Large intestine (tissue), 12 donors: ENCODE measurements at places on chromosomes 6 and 20. TPM values are rescaled to one million over a fixed set of nuclear protein-coding genes. Genes with fewer than 3 reads are reported as not detected.

The GJA1 gene
- polyA plus RNA-seq: 90.3 TPM

The SLC35F1 gene
- 5.1 TPM for polyA plus RNA-seq

The LY6G6C gene
- 0.25 TPM for polyA plus RNA-seq

- H3K36me3 ChIP-seq: no peaks in the 10 kb centered on the region
- no peak overlapping the region for H3K4me3 ChIP-seq
- H3K27ac ChIP-seq: no peak overlapping the region
- H3K27me3 ChIP-seq: no peaks in the 10 kb centered on the region
- no peak for DNase-seq
- H3K4me1 ChIP-seq: peaks cover 5% of the 10 kb centered on the region
These were observed 54.7 kb downstream of the SSR1 start for GRCh38 chr6:7258231-7258763.

GRCh38 chr6:129617986-129618385, 92.0 kb downstream of the ARHGAP18 start:
- no peaks in the 10 kb centered on the region for H3K27me3 ChIP-seq
- peaks cover 25% of the 10 kb centered on the region for H3K36me3 ChIP-seq
- H3K4me3 ChIP-seq: no peak overlapping the region
- DNase-seq: no peak
- no peak overlapping the region for H3K27ac ChIP-seq
- H3K4me1 ChIP-seq: no peaks in the 10 kb centered on the region

DNA sequence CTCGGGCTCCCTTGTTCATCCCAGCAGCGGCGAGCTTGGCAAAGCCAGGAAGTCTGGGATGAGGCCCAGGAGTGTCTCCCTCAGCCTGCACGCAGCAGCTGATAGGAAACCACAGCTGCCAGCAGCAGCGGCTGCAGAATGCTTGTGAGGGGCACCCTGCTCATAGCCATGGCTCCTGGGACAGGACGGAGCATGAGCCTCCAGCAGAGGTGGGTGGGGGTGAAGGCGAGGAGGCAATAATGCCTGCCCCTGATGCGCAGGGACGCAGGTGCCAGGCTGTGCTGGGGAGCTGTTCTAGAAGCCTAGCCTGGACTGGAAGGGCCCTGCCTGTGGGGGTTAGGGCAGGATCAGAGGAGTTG, 157.9 kb downstream of the CD83 start:
- H3K4me3 ChIP-seq: no peak overlapping the region
- H3K27me3 ChIP-seq: no peaks in the 10 kb centered on the region
- H3K36me3 ChIP-seq: no peaks in the 10 kb centered on the region
- no peaks in the 10 kb centered on the region for H3K4me1 ChIP-seq
- no peak overlapping the region for H3K27ac ChIP-seq

- H3K36me3 ChIP-seq: no peaks in the 10 kb centered on the region
- no peak for DNase-seq
- H3K4me3 ChIP-seq: no peak overlapping the region
- H3K4me1 ChIP-seq: no peaks in the 10 kb centered on the region
- no peaks in the 10 kb centered on the region for H3K27me3 ChIP-seq
- H3K27ac ChIP-seq: no peak overlapping the region
These were observed 63.7 kb upstream of the RIMS1 start for GRCh38 chr6:71822625-71823024.
